T-helper 2 cell treated with Interferon-gamma antibody and Interleukin-4, amounts not matched to agents 5 μg/mL and 100 μg/mL, for 36 hours (primary cell): ENCODE measurements at places on chromosomes 1 and 21.
A peak's percentile ranks its signal among the peaks of the same experiment; 100 is the strongest.

- no peaks in the 10 kb centered on the region for H3K4me1 ChIP-seq
- DNase-seq: no peak
- H3K4me3 ChIP-seq: no peak overlapping the region
- no peak overlapping the region for H3K27ac ChIP-seq
- H3K27me3 ChIP-seq: no peaks in the 10 kb centered on the region
Observed at GRCh38 chr1:69404486-69404885, 163.2 kb upstream of the LRRC7 start.

DNA sequence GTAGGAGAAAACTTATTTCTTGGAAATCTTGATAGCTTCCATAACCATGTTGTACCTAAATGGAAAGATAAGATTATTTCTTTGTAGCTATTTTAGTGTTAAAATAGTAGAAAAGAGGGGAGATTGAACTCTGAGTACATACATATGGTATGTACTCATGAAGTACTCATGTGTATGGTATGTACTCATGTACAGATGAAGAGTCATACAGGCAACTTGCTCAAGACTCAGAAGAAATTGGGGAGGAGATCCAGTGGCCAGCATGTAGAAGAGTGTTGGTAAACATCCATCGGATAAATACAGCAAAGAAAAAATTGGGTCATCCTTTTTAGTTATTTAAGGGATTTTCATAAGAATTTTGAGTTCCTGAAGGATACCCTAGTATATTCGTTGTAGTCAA lies 29.0 kb downstream of the MDM4 start:
- no peaks in the 10 kb centered on the region for H3K27me3 ChIP-seq
- peaks cover 57% of the 10 kb centered on the region for H3K4me1 ChIP-seq
- peaks cover 92% of the 10 kb centered on the region for H3K36me3 ChIP-seq
- peak overlapping the region; percentile 94 for H3K27ac ChIP-seq
- no peak for DNase-seq

DNA sequence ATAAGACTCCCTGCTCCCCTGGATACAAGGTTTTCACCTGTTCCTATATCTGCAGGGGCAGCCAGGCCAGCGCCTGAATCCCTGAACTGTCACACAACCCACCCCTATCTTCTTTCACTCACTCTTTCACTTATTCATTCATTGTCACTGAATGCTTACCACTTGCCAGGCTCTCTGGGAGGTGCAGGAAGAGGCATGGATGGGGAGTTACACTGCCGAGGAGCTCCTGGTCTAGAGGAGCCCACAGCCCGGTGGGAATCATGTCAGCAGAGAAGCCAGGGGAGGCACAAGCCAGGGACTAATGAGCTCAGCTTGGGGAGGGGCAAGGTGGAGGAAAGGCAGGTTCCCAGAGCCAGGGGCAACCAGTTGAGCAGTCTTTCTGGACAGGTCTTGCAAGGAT lies 155.8 kb downstream of the TRABD2B start:
- no peaks in the 10 kb centered on the region for H3K4me1 ChIP-seq
- H3K27ac ChIP-seq: no peak overlapping the region
- H3K27me3 ChIP-seq: no peaks in the 10 kb centered on the region
- no peaks in the 10 kb centered on the region for H3K36me3 ChIP-seq
- H3K4me3 ChIP-seq: no peak overlapping the region
- no peak for DNase-seq

- no peak overlapping the region for H3K4me3 ChIP-seq
- no peaks in the 10 kb centered on the region for H3K36me3 ChIP-seq
- no peak overlapping the region for H3K27ac ChIP-seq
- H3K27me3 ChIP-seq: no peaks in the 10 kb centered on the region
- no peaks in the 10 kb centered on the region for H3K4me1 ChIP-seq
- DNase-seq: no peak
Observed at GRCh38 chr1:95660736-95661135, 426.7 kb downstream of the RWDD3 start.

GRCh38 chr1:31318146-31318545 lies 21.3 kb downstream of the ZCCHC17 start:
- H3K27ac ChIP-seq: no peak overlapping the region
- peaks cover 24% of the 10 kb centered on the region for H3K36me3 ChIP-seq
- H3K27me3 ChIP-seq: no peaks in the 10 kb centered on the region
- no peak for DNase-seq
